Natural killer cell (primary cell): ENCODE measurements at places on chromosomes 4 and X. TPM values are rescaled to one million over a fixed set of nuclear protein-coding genes. Genes with fewer than 3 reads are reported as not detected.

ARMCX2 gene
- total RNA-seq: 1.9 TPM

GSX2 gene
- not detected for total RNA-seq

SORBS2 gene
- 15.6 TPM for total RNA-seq

F8A2 gene
- total RNA-seq: not detected

CTAG1B gene
- total RNA-seq: not detected

CENPE gene
- 2.7 TPM for total RNA-seq

ZNF630 gene
- 3.4 TPM for total RNA-seq

XKRX gene
- total RNA-seq: 0.38 TPM

SERPINA7 gene
- total RNA-seq: not detected

RAB33A gene
- total RNA-seq: 4.4 TPM

SSX1 gene
- not detected for total RNA-seq

NEXMIF gene
- total RNA-seq: 0.05 TPM

GPR173 gene
- not detected for total RNA-seq

SCLT1 gene
- 55.4 TPM for total RNA-seq

- no peak overlapping the region for H3K27ac ChIP-seq
- no peak overlapping the region for H3K4me3 ChIP-seq
- peak; percentile 35 for DNase-seq
- no peaks in the 10 kb centered on the region for H3K27me3 ChIP-seq
- no peaks in the 10 kb centered on the region for H3K4me1 ChIP-seq
Measured at GRCh38 chr4:21768349-21769310, 179.9 kb downstream of the KCNIP4 start.

- no peak overlapping the region for H3K27ac ChIP-seq
- H3K27me3 ChIP-seq: no peaks in the 10 kb centered on the region
- H3K36me3 ChIP-seq: peaks cover 11% of the 10 kb centered on the region
- DNase-seq: no peak
- H3K4me1 ChIP-seq: peaks cover 14% of the 10 kb centered on the region
Measured at GRCh38 chr4:1945124-1945895, 63.5 kb downstream of the NELFA start.

- H3K27ac ChIP-seq: peak within 1 kb of the TSS; percentile 63
- H3K4me3 ChIP-seq: peak within 1 kb of the TSS; percentile 55
- no peak for DNase-seq
- no peaks in the 10 kb centered on the region for H3K36me3 ChIP-seq
Measured at GRCh38 chrX:78327370-78328086, at the start of gene CYSLTR1. CYSLTR1 (minus strand) TSS chrX:78327611; CDS start chrX:78273746, 53,865 bp downstream.

DNA sequence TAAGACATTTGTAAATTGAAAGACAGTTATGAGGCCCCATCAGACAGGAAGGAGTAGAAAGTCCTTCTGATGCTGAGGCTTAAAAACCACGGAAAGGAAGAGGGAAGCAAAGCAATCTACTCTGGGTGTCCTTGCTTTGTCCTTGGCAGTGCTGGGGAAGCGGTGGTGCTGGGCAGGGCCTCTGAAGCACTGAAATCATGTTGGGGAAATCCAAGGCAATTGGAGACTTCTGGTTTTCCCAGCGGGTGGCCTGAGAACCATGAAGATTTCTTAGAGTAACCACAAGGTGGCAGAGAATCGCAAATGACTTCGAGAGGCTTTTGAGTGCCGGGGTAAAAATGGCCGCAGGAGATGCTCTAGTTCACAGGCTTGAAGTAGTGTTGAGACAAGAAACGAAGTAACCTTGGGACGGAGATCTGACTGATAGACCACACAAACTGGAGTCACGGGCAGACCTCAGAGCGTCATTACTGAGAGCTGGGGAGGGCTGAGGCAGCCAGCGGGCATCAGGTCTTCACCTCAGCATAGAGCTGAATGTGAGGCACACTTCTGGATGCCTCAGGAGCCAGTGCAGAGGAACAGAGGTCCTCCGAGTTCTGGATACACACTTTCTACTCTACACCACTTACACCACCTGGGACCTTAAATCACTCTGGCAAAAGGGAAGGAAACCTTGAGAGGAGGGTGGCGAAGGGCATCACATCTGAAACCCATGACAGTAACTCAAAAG is 130.7 kb upstream of the GPRIN3 start:
- no peak for DNase-seq
- no peak overlapping the region for H3K4me3 ChIP-seq

- DNase-seq: peak; percentile 40
- H3K27me3 ChIP-seq: no peaks in the 10 kb centered on the region
- peak within 1 kb of the TSS; percentile 69 for H3K27ac ChIP-seq
Measured at GRCh38 chr4:173168396-173169177, at the start of gene GALNT7. GALNT7 (plus strand) TSS chr4:173168811; CDS start chr4:173168836, 25 bp downstream.

DNA sequence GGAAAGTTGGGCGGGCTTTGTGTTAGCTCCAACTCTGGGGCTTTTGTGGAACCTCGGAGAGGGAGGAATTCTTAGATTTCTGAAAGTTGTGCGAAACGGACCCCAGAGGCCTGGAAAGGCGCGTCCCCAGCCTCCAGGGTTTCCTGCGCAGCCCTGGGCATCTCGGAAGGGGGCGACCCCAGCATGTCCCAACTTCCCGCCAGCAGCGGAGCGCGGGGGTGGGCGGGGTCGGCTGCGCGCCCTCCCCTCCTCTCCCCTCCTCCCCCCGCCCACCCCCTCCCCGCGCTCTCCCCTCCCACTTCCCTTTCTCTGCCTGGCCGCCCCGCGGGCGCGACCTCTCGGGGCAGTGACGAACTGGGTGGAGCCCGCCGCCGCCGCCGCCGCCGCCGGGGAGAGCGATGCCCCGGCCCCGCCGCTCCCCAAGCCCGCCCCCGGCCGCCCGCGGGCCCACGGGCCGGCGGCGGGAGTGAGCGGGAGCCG is 16.8 kb downstream of the PTTG2 start:
- H3K36me3 ChIP-seq: no peaks in the 10 kb centered on the region
- no peaks in the 10 kb centered on the region for H3K27me3 ChIP-seq
- H3K4me1 ChIP-seq: peaks cover 20% of the 10 kb centered on the region
- DNase-seq: peak; percentile 68
- H3K27ac ChIP-seq: peak overlapping the region; percentile 81

DNA sequence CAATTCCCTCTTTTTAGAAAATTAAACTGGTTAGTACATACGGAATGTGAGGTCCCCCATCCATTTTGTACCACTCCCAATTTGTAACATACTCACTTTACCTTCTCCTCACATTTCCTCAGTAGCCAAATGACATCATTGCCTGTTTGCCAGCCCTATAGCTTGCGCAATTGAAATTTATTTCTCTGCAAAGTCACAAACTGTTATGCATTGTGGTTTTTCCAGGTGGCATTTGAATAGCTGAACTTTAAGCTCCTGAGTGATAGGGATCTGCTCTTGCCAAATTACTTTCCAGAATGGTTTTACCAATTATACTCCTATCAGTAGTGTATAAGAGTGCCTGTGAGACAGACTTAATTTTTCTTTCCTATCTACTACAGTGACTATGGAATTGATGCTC is 7.7 kb downstream of the COL4A5 start:
- H3K4me3 ChIP-seq: no peak overlapping the region
- no peaks in the 10 kb centered on the region for H3K4me1 ChIP-seq
- no peaks in the 10 kb centered on the region for H3K27me3 ChIP-seq
- no peak for DNase-seq
- H3K36me3 ChIP-seq: no peaks in the 10 kb centered on the region
- no peak overlapping the region for H3K27ac ChIP-seq

DNA sequence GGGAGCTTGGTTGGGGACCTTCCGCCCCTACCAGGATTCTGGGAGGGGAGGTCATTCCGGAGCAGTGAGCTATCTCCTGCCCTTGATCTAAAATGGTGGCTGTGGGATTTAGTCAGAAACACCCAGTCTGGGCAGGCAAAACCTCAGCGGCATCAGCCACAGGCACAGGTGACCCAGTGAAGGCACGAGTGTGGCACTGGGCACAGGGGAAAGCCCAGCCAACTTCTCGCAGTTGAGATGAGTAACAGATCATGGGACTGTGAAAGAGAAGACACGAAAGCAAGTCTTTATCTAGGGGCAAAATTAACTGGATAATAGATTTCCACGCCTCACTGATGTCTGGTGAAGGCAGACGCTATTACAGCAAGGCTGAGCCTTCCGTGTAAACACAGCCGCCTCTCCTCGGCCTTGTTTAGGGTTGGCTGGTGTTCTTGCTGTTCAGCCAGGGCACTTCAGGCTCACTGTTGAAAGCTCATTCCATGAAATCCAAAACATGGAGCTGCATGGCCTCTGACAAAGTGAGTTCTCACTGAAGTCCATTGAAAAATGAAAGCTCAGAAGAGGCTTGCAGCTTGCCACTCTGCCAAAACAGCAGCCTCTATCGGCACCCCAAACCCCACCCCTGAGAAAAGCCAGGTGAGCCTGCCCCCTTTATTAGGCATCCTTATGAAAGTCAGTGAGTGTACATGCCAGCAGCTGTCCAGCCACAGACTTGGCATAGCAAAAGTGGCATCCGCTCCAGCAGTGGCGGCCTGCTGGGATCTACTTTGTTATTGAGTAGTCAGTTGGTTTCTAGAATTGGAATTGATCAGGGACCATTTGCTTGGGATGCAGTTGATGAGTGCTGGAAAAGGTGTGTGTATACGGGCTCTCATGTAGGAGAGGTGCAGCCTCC is 102.3 kb upstream of the MTM1 start:
- no peak overlapping the region for H3K4me3 ChIP-seq
- H3K27me3 ChIP-seq: no peaks in the 10 kb centered on the region
- H3K36me3 ChIP-seq: no peaks in the 10 kb centered on the region

DNA sequence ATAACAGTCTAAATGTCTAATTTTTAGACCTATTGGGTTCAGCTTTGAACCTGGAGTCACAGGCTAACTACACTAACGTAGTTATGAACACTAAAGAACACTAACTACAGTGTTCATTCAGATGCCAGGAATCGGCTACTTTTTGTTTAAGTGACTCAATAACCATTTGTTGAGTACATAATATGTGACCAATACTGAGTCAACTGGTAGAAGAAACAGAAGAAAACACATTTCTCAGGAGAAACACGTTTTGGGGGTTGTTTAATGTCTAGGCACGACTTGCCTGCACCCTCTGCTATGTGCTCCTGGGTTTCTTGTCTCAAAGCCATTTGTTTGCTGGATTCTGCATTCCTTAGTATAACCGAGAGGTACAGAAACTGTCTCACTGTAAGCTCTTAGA is 18.6 kb upstream of the CLNK start:
- H3K27me3 ChIP-seq: no peaks in the 10 kb centered on the region
- no peaks in the 10 kb centered on the region for H3K4me1 ChIP-seq
- no peak for DNase-seq
- H3K36me3 ChIP-seq: no peaks in the 10 kb centered on the region

DNA sequence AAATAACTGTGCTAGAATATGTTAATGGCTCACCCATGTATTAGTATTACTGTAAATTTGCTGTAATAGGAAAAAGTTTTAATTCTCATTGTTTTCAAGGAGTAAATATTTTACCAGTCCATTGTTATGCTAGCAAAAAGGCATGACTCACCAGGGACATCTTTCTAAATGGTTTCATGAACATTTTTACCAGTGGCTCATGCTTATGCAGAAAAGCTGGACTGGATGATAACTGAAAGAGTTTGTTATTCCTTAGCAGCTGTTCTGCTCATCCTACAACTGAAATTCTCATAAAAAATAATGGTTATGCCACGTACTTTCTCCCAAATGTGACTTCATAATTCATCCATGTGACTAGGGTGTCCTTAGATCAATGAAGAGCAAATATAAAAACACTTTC is 111.9 kb upstream of the PCDH18 start:
- no peaks in the 10 kb centered on the region for H3K36me3 ChIP-seq
- no peaks in the 10 kb centered on the region for H3K27me3 ChIP-seq
- DNase-seq: no peak

- no peak for DNase-seq
- H3K4me1 ChIP-seq: peaks cover 17% of the 10 kb centered on the region
- H3K4me3 ChIP-seq: no peak overlapping the region
- H3K27me3 ChIP-seq: no peaks in the 10 kb centered on the region
Measured at GRCh38 chr4:83075311-83076095, 39.0 kb downstream of the PLAC8 start.

- H3K27me3 ChIP-seq: no peaks in the 10 kb centered on the region
- DNase-seq: no peak
- no peak overlapping the region for H3K27ac ChIP-seq
- no peak overlapping the region for H3K4me3 ChIP-seq
- H3K36me3 ChIP-seq: peaks cover 6% of the 10 kb centered on the region
- H3K4me1 ChIP-seq: no peaks in the 10 kb centered on the region
Measured at GRCh38 chr4:48147621-48148020, 13.6 kb upstream of the TXK start.

GRCh38 chr4:48944252-48944651 is 37.7 kb upstream of the OCIAD2 start:
- no peaks in the 10 kb centered on the region for H3K36me3 ChIP-seq
- no peaks in the 10 kb centered on the region for H3K27me3 ChIP-seq
- H3K4me3 ChIP-seq: no peak overlapping the region
- no peak overlapping the region for H3K27ac ChIP-seq
- DNase-seq: no peak
- H3K4me1 ChIP-seq: no peaks in the 10 kb centered on the region

DNA sequence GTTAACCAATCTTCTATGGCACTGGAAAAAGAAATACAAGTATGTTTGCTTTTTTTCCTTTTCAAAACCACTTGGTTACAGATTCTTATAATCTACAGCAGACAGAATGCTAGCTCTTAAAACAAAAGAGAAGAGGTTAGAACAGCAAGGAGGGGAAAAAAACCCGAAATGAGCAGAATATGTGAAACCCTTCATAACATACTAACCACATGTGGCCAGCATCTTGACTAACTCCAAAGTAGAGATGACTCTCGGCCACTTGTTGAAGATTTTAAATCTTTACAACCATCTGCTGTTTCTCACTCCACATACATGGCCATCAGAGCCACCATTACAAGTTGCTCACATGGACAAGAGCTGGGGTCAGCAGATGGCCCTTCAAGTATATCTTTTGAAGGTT is 100.3 kb downstream of the PAPSS1 start:
- H3K36me3 ChIP-seq: no peaks in the 10 kb centered on the region
- H3K27me3 ChIP-seq: no peaks in the 10 kb centered on the region
- H3K27ac ChIP-seq: no peak overlapping the region

- H3K27ac ChIP-seq: no peak overlapping the region
- no peaks in the 10 kb centered on the region for H3K36me3 ChIP-seq
- no peak for DNase-seq
- H3K27me3 ChIP-seq: no peaks in the 10 kb centered on the region
- H3K4me3 ChIP-seq: no peak overlapping the region
Measured at GRCh38 chr4:138445098-138445497, 202.9 kb upstream of the SLC7A11 start.

- no peaks in the 10 kb centered on the region for H3K27me3 ChIP-seq
- H3K27ac ChIP-seq: no peak overlapping the region
- H3K4me1 ChIP-seq: no peaks in the 10 kb centered on the region
- no peak for DNase-seq
Measured at GRCh38 chrX:71919431-71919830, 8.8 kb downstream of the NHSL2 start.

- no peak overlapping the region for H3K4me3 ChIP-seq
- DNase-seq: no peak
- H3K36me3 ChIP-seq: no peaks in the 10 kb centered on the region
- no peaks in the 10 kb centered on the region for H3K4me1 ChIP-seq
- H3K27me3 ChIP-seq: no peaks in the 10 kb centered on the region
- H3K27ac ChIP-seq: no peak overlapping the region
Measured at GRCh38 chrX:28802625-28803024, 215.4 kb downstream of the IL1RAPL1 start.

- no peaks in the 10 kb centered on the region for H3K27me3 ChIP-seq
- H3K4me3 ChIP-seq: no peak overlapping the region
- H3K4me1 ChIP-seq: peaks cover 6% of the 10 kb centered on the region
- no peak for DNase-seq
Measured at GRCh38 chrX:23898412-23898959, 9.3 kb downstream of the APOO start.
